ENCODE measurements at places on chromosomes 1 and 21.

DNA sequence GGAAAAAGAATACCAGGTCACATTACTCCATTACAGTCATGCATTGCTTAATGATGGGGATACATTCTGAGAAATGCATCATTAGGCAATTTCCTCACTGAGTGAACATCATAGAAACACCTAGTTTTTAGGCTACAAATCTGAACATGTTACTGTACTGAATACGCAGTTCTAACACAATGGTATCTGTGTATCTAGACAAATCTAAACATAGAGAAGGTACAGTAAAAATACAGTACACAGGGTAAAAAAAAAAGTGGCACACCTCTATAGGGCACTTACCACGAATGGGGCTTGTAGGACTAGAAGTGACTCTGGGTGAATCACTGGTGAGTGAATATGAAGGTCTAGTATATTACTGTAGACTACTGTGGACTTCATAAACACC lies 115.7 kb downstream of the AKT3 start:
- DNase-seq: no peak

- DNase-seq: no peak
Measured at GRCh38 chr1:228736844-228737445, 1.7 kb downstream of the RHOU start.

- DNase-seq: no peak
Measured at GRCh38 chr1:150544204-150544603, 5.0 kb upstream of the ADAMTSL4 start.

- DNase-seq: no peak
Measured at GRCh38 chr1:87766737-87767136, 438.1 kb downstream of the LMO4 start.

DNA sequence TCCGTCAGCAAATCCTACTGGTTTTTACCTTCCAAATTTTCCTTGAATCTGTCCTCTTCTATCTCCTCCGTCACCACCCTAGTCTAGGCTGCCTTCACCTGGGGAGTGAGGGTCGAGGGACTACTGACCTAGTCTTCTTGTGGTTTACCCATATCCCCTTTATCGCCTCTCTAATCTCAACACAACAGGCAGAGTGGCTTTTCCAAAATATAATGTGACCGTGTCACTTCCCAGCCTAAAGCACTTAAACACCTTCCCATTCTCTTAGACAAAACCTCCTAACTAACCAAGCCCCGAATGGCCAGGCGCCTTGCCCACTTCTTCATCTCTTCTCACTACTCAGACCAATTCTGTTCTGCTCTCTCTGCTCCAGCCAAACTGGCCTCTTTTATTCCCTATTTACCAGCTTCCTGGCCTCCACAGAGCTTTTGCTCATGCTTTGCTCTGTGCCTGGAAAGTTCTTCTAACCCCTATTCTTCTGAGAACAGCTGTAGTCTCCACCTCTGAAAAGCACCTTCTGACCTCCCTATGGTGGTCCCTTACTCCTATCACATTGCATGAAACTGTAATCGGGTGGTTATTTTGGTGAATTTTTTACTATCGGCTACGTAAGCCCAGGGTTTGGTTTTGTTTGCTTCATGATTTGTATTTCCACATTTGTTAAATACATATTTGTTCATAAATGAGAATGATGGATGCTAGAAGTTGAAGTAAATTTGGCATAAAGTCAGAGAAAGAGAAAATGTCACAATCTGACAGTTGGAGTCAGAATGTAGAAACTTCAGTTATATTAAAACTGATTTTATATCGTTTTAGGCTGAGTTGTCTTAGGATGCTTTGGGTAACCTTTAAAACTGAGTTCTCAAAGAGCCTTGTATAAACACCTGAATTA lies 1.2 kb upstream of the NBPF1 start:
- no peak for DNase-seq
